ENCODE measurements at places on chromosomes 7 and 10. TPM values are rescaled to one million over a fixed set of nuclear protein-coding genes. Genes with fewer than 3 reads are reported as not detected.

AKR1C1 gene
- total RNA-seq = 0.14 TPM

GRCh38 chr7:19762631-19763030 lies 10.8 kb downstream of the TMEM196 start:
- no peak for DNase-seq
- H3K4me3 ChIP-seq = no peak overlapping the region
- H3K36me3 ChIP-seq = no peaks in the 10 kb centered on the region

DNA sequence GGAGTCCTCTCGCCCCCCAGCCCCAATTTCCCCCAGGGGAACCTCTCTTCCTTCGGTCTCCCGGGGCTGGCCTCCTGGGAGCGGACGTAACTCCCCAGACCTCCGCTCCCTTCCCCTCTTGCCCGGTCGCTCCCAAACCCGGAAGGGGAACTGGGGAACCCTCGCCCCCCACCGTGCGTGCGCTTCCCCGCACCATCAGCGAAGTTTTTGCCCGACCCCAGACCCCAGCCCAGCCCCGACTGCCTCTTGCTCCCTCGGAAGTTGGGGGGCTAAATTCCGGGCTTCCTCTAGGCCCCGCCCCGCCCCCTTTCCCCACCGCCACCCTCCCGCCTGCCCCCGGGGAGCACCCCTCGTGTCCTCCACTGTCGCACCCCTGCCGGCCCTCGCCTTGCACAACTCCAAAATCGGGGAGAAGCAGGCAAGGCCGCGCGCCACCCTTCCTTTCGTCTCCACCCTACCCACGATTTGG lies 436 bp downstream of the GNB2 start:
- peaks cover 16% of the 10 kb centered on the region for H3K36me3 ChIP-seq
- H3K27me3 ChIP-seq = no peaks in the 10 kb centered on the region
- peak overlapping the region; percentile 92 for H3K27ac ChIP-seq
- peaks cover 14% of the 10 kb centered on the region for H3K4me1 ChIP-seq
- H3K4me3 ChIP-seq = peak overlapping the region; percentile 97
- DNase-seq = no peak

BTBD16 gene
- total RNA-seq = not detected

- peaks cover 85% of the 10 kb centered on the region for H3K4me1 ChIP-seq
- peak; percentile 52 for DNase-seq
- peak overlapping the region; percentile 27 for H3K4me3 ChIP-seq
- H3K36me3 ChIP-seq = peaks cover 72% of the 10 kb centered on the region
Measured at GRCh38 chr7:43625453-43625852, 42.5 kb downstream of the STK17A start.

- DNase-seq = no peak
- H3K27ac ChIP-seq = no peak overlapping the region
- H3K27me3 ChIP-seq = no peaks in the 10 kb centered on the region
- no peaks in the 10 kb centered on the region for H3K36me3 ChIP-seq
- no peak overlapping the region for H3K4me3 ChIP-seq
Measured at GRCh38 chr10:44589944-44590449, 205.1 kb upstream of the CXCL12 start.

LIPM gene
- not detected for total RNA-seq
